ENCODE measurements at places on chromosomes 13 and 19.
A peak's percentile ranks its signal among the peaks of the same experiment; 100 is the strongest.

GRCh38 chr19:33193865-33194362, at the start of gene LRP3:
Gene LRP3, plus strand, starts transcription at chr19:33194330. Its CDS starts 456 bp downstream, at chr19:33194786.
- no peak for DNase-seq

GRCh38 chr13:31174018-31174417, 12.3 kb upstream of the HSPH1 start:
- no peak for DNase-seq

GRCh38 chr19:15776264-15776663, 11.2 kb upstream of the OR10H5 start:
- DNase-seq, result no peak

DNA sequence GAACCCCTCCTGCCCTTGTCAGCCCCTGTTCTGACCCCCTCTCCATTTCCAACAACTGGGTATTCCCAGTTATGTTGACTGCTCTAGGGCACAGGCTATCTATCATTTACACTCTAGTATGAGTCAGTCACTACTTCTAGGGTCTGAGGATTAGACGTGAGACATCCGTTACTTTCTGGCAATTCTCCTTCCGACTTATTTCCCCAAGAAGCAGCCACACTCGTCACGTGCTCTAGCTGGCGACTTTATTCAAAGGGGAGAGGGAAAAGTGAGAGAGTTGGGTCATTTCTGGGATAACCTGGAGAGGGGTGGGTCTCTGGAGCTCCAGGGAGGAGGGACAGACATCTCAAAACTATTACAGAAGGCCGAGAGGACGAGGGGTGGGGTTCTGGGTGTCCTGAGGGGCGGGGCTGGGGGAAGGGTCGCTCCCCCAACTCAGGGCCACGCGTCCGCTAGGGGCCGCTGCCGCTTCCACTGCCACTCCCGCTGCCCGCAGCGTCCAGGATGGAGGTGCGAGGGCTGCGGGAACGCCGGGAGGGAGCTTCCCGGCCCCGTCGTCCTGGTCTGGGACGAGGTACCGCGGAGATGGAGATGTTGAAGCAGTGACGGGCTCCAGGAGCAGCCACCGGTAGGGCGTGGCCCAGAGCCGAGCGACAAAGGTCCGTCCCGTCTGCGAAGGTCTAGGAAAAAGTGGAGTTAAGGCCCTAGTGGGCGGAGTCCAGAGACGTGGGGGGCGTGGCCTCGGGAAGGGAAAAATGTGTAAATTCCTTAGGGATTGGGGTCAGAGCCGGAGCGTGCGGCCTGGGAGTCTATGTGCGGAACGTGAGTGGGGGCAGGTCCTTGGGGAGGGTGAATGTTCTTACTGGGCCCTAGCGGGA, 8.9 kb downstream of the RTBDN start:
- DNase-seq, result no peak

DNA sequence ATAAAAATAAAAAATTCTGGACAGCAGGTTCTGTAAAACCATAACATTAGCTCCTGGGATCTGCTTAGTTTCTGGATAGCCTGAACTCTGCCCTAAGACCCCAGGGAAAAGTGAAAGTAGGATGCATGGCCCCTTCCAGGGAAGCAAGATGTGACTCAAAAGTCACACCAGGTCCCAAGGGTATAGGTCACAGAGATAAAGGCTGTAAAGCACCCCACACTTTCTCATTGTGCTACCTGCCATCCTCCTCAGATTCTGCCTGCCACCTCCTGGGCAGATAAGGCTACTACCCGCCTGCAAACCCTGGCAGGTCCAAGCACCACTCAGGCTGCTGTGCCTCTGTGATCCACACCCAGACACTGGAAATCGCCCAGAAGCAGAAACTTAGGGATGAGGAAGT, 20.6 kb downstream of the FFAR2 start:
- peak; percentile 26 for DNase-seq

DNA sequence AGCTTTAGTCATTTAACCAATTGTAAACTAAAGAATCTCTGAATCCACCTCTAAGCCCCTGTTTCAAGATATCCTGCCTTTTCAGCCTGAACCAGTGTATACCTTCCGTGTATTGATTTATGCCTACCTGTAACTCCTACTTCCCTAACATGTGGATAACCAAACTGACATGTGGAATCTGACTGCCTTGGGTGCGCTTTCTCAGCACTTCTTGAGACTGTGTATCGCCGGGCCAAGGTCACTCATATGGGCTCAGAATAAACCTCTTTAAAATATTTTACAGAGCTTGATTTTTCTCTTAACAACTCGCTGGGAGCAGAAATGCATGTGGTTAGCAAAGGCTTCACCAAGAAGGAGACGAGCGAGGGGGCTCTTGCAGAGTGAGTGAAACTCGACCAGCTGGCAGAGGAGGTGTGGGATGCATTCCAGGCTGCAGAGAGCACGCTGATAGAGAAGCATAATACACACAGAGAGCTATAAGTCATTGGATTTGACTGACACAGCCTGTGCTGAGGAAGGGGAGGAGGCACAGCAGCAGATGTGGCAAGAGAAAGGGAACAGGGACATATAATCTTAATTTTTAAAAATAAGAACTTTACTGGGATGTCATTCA, 268.2 kb upstream of the MAB21L1 start:
- no peak for DNase-seq

- DNase-seq, result no peak
Measured at GRCh38 chr19:43452582-43452981, 12.8 kb downstream of the LYPD3 start.

DNA sequence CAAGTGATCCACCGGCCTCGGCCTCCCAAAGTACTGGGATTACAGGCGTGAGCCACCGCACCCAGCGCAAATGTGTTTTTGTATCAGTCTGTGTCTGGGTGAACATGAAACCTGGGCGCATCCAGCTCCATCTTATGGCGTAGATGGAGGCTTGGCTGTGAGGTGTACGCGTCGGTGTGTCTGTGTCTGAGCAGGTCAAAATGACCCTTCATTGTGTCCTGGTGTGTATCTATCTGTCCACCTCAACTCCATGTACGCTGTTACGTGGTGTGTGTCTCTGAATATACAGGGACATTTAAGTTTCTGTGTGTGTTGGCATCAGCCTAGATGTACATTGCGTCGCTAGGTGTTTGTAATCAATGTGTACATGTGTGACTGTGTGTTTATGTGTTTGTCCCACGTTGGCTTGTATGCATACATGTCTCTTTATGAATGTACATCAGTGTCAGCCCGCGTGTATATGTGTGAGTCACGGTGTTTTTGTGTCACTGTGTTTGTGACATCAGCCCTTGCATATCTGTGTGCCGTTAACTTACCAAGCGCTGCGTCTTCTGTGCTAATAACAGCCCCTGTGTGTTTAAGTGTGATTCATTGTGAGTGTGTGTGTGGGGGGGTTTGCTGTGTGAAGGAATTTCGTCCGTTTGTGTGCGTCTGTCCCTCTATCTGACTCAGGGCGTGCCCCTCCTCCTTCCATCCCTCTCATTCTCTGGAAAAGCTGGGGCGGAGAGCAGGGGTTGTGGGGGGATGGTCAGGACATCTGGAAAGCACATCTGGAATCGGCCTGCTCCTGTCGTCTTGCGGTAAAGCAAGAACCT, 6.4 kb downstream of the AXL start:
- peak; percentile 42 for DNase-seq

DNA sequence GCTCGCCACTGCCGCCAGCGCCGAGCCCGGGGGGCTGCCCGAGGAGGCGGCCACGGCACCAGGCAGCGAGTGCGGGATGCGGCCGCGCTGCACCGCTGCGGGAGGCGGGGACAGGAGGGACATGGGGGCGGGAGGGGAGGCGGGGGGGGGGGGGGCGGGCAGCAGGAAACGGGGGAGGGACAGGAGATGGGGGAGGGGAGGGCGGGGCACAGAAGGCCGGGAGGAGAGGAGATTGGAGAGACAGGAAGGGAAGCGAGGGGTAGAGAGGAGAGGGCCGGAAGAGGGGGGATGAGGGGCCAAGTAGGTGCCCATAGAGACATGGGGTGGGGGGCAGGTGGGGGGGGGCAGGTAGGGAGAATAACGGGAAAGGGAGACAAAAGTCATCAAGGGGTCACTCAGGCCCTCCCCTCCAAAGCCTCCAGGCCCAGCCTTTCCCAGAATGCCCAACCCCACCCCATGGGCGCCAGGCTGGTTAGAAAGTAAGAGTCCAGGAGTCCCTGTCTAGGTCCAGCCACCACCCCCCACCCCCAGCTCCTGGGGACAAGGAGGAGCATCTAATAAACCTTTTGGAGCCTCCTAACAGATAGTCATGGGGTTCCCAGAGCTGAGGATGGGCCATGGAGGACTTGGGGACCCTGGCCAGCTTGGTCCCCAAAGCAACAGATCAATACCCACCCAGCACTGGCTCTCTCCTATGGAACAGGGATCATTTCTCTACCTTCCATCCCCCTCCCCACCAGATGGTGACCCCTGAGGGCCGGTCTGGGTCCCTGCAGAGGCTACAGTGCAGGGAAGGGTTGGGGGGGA, 9.5 kb downstream of the NR2F6 start:
- no peak for DNase-seq
